A549 (cell line): ENCODE measurements at places on chromosomes 7 and 10.
A peak's percentile ranks its signal among the peaks of the same experiment; 100 is the strongest.

DNA sequence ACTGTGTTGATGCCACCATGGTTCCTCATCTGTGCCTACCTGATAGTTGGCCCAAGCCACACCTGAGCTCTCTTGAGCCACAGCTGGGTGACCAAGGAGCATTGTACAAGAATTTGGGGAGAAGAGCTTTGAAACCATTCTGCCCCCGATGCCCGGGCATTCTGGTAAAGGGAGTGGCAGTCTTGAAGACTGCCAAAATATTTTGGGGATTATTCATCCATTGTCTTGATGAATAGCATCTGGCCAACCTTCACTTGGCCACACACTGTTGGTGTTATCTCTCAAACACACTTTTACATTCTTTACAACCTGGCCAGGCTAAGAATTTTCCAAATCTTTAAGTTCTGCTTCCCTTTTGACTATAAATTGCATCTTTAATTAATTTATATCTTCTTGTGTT is 113.1 kb upstream of the PCBD1 start:
- peak; percentile 7 for DNase-seq

DNA sequence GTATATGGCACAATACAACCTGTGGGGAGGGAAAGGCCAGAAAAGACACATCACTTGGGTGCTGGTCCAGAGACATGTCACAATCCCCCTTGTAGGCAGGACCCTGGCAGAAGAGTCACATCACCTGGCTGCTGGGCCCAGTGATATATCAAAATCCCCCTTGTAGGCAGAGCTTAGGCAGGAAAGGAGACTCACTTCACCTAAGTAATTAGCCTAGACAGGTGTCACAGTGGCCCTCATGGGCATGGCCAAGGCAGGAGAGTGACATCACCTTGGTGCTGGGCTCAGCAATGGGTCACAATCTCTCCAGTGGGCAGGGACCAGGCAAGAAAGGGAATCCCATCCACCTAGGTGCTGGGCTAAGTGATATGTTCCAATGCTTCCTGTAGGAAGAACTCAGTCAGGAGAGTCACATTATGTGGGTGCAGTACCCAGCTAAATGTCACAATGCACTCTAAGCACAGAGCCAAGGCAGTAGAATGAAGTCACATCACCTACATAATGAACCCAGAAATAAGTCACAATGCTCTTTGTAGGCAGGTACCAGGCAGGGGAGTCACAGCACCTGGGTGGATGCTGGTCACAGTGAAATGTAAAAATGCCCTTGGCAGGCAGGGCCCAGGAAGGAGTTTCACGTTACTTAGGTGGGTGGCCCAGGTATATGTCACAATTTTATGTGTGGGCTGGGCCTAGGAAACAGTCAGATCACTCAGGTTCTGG is 18.9 kb upstream of the ZNF736 start:
- no peak for DNase-seq

GRCh38 chr7:38207843-38208242 is 29.8 kb downstream of the STARD3NL start:
- no peak for DNase-seq

GRCh38 chr7:29397398-29397797 is 166.2 kb upstream of the PRR15 start:
- no peak for DNase-seq

GRCh38 chr7:44678101-44678470 is 70.6 kb upstream of the ZMIZ2 start:
- DNase-seq = no peak

GRCh38 chr7:50832744-50833143 is 50.0 kb upstream of the GRB10 start:
- peak; percentile 31 for DNase-seq
